Stimulated activated CD8-positive, alpha-beta memory T cell treated with anti-CD3 and anti-CD28 coated beads, Interleukin-15, amount 100 ng/mL, for 24 hours (primary cell): ENCODE measurements at places on chromosomes 16 and 17.

GRCh38 chr16:17224879-17225281, 245.9 kb downstream of the XYLT1 start:
- DNase-seq = no peak

DNA sequence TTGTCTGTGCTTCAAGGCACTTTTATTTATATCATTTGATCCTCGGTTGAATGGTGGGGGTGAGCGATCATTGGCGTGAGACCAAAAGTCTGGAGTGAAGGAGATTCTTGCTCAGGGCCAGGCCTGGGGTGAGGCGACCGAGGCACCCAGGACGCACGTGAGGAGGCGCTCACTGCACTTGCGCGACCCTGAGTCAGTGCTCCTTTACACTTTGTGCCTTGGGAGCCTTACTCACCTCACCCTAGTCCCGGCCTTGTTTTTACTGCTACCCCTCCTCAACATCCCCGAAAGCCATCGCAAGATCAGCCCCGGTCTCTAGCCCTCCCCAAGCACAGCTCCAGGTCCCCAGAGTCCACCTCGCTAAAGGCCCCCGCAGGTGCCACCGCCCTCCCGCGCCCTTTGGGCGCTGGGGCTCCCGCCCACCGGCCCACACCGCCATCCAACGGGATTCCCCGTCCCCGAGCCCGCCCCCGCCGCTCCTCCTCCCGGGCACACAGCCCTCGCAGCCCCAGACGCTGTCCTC, 496 bp downstream of the EZH1 start:
- DNase-seq = peak; percentile 25

- DNase-seq = no peak
Measured at GRCh38 chr17:3777366-3778120, 23.4 kb downstream of the ITGAE start.

DNA sequence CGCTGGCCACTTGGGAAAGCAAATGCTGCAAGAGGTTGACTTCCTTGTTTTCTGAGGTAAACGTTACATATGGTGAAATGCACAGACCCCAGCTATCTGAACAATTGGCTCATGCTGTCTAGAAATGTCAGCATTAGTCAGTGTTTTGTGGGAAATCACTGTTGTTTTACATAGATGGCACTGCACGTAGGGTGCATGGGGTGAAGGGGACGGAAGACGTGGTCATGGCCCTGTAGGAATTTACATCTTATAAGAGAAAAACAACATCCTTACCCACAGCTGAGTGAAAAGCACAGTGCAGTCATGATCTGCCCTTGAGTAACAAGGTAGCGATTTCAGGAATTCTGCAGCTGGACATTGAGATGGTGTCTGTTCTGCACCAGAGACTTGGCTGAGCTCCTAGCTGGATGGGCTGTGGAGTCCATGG, 15.2 kb downstream of the RPTOR start:
- no peak for DNase-seq

GRCh38 chr16:2366660-2367309, 26.3 kb upstream of the ABCA3 start:
- DNase-seq = no peak

- no peak for DNase-seq
Measured at GRCh38 chr17:30239089-30239462, 3.6 kb upstream of the SLC6A4 start.
